ENCODE measurements at places on chromosomes 11 and 22.

GRCh38 chr11:1100417-1101245 lies 26.0 kb downstream of the MUC2 start:
- H3K4me1 ChIP-seq, result no peaks in the 10 kb centered on the region
- no peak overlapping the region for H3K27ac ChIP-seq
- no peak overlapping the region for H3K4me3 ChIP-seq
- DNase-seq, result no peak
- no peaks in the 10 kb centered on the region for H3K27me3 ChIP-seq
- H3K36me3 ChIP-seq, result no peaks in the 10 kb centered on the region

DNA sequence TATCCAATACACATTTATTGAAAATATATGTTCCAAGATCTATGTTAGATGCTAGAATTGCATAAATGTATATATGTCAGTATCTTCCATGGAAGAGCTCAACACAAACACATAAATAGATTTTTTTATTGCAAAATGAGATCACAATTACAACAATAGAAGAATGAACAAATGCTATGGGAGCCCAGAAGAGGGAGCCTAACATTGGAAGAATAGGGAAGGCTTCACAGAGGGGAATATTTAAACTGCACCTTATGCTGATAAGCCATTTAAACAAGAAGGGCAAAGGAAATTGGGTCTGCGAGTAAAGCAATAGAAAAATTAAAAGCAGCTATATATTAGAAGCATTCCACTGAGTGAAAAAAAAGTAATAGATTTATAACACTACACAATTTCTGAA lies 96.1 kb upstream of the LRRC55 start:
- no peak for DNase-seq
- no peak overlapping the region for H3K27ac ChIP-seq
- no peak overlapping the region for H3K4me3 ChIP-seq
- H3K36me3 ChIP-seq, result no peaks in the 10 kb centered on the region
- no peaks in the 10 kb centered on the region for H3K4me1 ChIP-seq

- DNase-seq, result no peak
- H3K4me1 ChIP-seq, result no peaks in the 10 kb centered on the region
- no peaks in the 10 kb centered on the region for H3K27me3 ChIP-seq
- no peaks in the 10 kb centered on the region for H3K36me3 ChIP-seq
Observed at GRCh38 chr11:122746050-122746478, 90.5 kb downstream of the UBASH3B start.

GRCh38 chr22:20032407-20032991 lies 11.6 kb downstream of the TANGO2 start:
- H3K27me3 ChIP-seq, result no peaks in the 10 kb centered on the region
- H3K4me3 ChIP-seq, result no peak overlapping the region
- H3K27ac ChIP-seq, result peak overlapping the region; percentile 51
- no peak for DNase-seq
- H3K4me1 ChIP-seq, result no peaks in the 10 kb centered on the region

DNA sequence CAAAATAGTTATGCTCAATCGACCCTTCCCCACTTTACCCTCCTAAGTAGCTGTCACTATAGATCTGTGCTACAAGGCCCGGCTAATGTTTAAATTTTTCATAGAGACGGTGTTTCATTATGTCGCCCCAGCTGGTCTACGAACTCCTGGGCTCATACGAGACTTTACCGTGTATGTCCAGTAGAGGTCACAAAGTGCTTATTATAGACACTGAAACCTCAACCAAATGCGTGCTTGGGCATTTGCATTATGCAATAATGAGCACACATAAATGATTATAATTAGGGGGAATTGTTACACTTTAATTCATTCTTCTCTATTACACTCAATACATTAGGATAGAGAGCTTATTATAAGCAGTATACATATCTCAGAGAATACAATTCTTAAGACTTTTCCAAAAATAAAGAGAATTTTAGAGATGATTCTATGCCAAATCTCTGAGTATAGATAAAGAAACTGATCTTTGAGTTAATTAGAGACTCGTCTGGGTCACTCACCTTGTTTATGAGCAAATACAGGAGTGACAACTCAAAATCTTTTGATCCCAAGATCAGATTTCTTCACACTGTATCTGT lies 12.5 kb upstream of the MRPL16 start:
- H3K36me3 ChIP-seq, result no peaks in the 10 kb centered on the region
- no peak overlapping the region for H3K27ac ChIP-seq
- no peaks in the 10 kb centered on the region for H3K4me1 ChIP-seq
- DNase-seq, result no peak
- no peak overlapping the region for H3K4me3 ChIP-seq

- H3K27ac ChIP-seq, result no peak overlapping the region
- no peaks in the 10 kb centered on the region for H3K27me3 ChIP-seq
- H3K4me3 ChIP-seq, result no peak overlapping the region
- no peaks in the 10 kb centered on the region for H3K36me3 ChIP-seq
Observed at GRCh38 chr11:31160504-31161422, 208.8 kb downstream of the DCDC1 start.

- H3K27ac ChIP-seq, result no peak overlapping the region
- no peak overlapping the region for H3K4me3 ChIP-seq
- peak; percentile 38 for DNase-seq
- H3K27me3 ChIP-seq, result no peaks in the 10 kb centered on the region
Observed at GRCh38 chr22:48398181-48398905, 1429.3 kb downstream of the BRD1 start.

- H3K27me3 ChIP-seq, result no peaks in the 10 kb centered on the region
- no peaks in the 10 kb centered on the region for H3K4me1 ChIP-seq
- no peaks in the 10 kb centered on the region for H3K36me3 ChIP-seq
- DNase-seq, result no peak
Observed at GRCh38 chr11:78949976-78950690, 375.5 kb upstream of the NARS2 start.

- H3K4me3 ChIP-seq, result no peak overlapping the region
- DNase-seq, result no peak
- no peaks in the 10 kb centered on the region for H3K4me1 ChIP-seq
Observed at GRCh38 chr11:66218036-66218435, 50.4 kb upstream of the RAB1B start.

GRCh38 chr11:103541186-103541795 lies 432.1 kb downstream of the DYNC2H1 start:
- no peaks in the 10 kb centered on the region for H3K36me3 ChIP-seq
- H3K4me1 ChIP-seq, result no peaks in the 10 kb centered on the region
- H3K27me3 ChIP-seq, result no peaks in the 10 kb centered on the region
- no peak overlapping the region for H3K27ac ChIP-seq
- H3K4me3 ChIP-seq, result no peak overlapping the region
- DNase-seq, result no peak

- DNase-seq, result no peak
- no peak overlapping the region for H3K4me3 ChIP-seq
- H3K27ac ChIP-seq, result no peak overlapping the region
- peaks cover 6% of the 10 kb centered on the region for H3K4me1 ChIP-seq
- H3K27me3 ChIP-seq, result no peaks in the 10 kb centered on the region
Observed at GRCh38 chr22:26463101-26463661, 20.4 kb downstream of the HPS4 start.

DNA sequence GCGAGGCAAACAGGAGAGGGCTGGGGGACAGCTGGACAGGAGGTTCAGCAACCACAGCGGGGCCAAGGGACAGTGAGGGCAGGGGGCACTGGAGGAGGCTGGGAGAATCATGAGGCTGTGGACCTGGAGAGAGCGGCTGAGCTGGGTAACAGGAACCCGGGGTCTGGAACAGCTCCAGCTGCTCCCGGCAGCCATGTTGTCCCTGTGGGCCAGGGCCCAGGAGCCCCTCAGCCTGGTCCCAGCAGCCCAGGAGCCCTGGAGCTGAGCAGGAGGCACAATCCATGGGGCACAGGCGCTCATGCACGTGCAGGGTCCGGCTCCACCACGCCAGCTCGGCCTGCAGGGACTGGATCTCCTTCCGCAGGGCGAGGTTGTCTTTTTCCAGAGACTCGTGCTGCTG lies 7.4 kb downstream of the BATF2 start:
- no peak overlapping the region for H3K27ac ChIP-seq
- peak overlapping the region; percentile 9 for H3K4me3 ChIP-seq
- H3K27me3 ChIP-seq, result no peaks in the 10 kb centered on the region

DNA sequence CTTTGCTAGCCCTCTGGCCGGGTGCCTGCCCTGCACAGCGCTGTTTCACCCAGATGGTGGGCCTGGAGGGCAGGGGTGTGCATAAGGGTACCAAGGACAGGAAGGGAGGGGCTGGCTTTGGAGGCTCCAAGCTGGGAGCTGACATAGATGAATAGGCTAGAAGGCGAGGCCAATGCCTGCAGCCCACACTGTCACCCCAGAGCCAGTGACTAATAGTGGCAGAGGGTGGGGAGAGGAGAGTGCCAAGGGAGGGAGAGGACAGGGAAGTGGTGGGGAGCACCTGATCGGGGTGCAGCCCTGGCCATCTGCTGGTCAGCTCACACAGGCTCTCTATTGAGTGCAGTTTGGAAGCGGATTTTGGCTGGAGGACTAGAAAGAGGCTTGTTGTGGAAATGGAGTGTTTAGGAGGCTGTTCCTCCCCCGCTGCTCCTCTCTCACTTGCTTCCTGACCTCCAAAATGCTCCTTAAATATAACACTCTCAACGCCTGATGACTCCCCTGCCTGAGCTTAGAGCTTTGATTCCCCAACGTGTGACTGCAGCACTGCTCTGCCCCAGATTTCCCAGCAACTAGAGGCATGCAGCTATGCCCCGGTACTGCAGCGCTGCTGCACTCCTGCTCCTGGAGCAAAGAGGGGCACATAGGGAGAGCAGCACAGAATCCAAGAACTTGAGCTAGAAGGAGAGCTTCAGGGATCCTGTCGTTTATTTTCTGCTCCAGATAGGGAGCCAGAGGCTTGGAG lies 89.2 kb downstream of the GRAMD1B start:
- DNase-seq, result no peak
- H3K36me3 ChIP-seq, result no peaks in the 10 kb centered on the region
- H3K27ac ChIP-seq, result no peak overlapping the region
- no peaks in the 10 kb centered on the region for H3K27me3 ChIP-seq

- H3K4me1 ChIP-seq, result no peaks in the 10 kb centered on the region
- no peak overlapping the region for H3K4me3 ChIP-seq
- H3K27ac ChIP-seq, result no peak overlapping the region
- no peaks in the 10 kb centered on the region for H3K27me3 ChIP-seq
- H3K36me3 ChIP-seq, result no peaks in the 10 kb centered on the region
Observed at GRCh38 chr11:81852896-81853295, 880.8 kb downstream of the FAM181B start.

GRCh38 chr22:17792854-17793434 lies 18.7 kb upstream of the BID start:
- H3K4me1 ChIP-seq, result no peaks in the 10 kb centered on the region
- DNase-seq, result no peak
- H3K27ac ChIP-seq, result no peak overlapping the region
- no peak overlapping the region for H3K4me3 ChIP-seq
- H3K36me3 ChIP-seq, result peaks cover 31% of the 10 kb centered on the region
- H3K27me3 ChIP-seq, result no peaks in the 10 kb centered on the region

- no peaks in the 10 kb centered on the region for H3K27me3 ChIP-seq
- DNase-seq, result peak; percentile 93
- peak overlapping the region; percentile 57 for H3K27ac ChIP-seq
- H3K4me3 ChIP-seq, result no peak overlapping the region
Observed at GRCh38 chr22:27810609-27811151, 9.1 kb upstream of the MN1 start.

- H3K27ac ChIP-seq, result no peak overlapping the region
- no peak for DNase-seq
- H3K36me3 ChIP-seq, result no peaks in the 10 kb centered on the region
- H3K4me1 ChIP-seq, result no peaks in the 10 kb centered on the region
- no peaks in the 10 kb centered on the region for H3K27me3 ChIP-seq
Observed at GRCh38 chr11:121564948-121565684, 112.3 kb upstream of the SORL1-AS1 start.

DNA sequence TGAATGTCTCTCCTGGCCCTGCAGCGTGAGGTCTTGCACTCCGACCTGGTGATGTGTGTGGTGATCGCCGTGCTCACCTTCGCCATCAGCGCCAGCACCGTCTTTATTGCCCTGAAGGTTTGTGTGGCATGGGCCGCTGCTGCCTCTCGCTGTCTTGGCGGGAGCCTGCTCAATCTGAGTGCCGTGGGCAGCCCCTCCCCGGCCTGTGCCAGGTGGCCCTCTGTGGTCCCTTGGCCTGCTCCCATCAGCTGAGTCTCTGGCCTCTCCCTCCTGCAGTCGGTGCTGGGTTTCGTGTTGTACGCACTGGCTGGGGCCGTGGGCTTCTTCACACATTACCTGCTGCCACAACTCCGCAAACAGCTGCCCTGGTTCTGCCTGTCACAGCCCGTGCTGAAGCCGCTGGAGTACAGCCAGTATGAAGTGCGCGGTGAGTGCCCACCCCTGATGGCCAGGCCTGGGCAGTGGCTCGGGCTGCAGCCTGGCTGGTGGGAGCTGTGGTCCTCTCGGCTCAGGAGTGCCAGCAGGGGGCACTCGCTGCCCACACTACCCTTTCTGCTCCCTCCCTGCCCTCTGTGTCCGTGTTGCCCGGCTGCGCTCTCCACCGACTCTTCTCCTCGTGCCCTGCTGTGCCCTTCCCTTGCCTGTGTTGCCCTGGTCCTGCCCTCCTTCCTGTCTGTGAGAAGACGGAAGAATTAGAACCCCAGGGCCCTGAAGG lies 10.2 kb downstream of the PCNX3 start:
- H3K4me1 ChIP-seq, result peaks cover 9% of the 10 kb centered on the region
- no peaks in the 10 kb centered on the region for H3K27me3 ChIP-seq
- H3K36me3 ChIP-seq, result peaks cover 79% of the 10 kb centered on the region
- H3K27ac ChIP-seq, result no peak overlapping the region
- DNase-seq, result no peak

GRCh38 chr11:27679136-27680015 lies 20.9 kb downstream of the BDNF start:
- H3K36me3 ChIP-seq, result no peaks in the 10 kb centered on the region

DNA sequence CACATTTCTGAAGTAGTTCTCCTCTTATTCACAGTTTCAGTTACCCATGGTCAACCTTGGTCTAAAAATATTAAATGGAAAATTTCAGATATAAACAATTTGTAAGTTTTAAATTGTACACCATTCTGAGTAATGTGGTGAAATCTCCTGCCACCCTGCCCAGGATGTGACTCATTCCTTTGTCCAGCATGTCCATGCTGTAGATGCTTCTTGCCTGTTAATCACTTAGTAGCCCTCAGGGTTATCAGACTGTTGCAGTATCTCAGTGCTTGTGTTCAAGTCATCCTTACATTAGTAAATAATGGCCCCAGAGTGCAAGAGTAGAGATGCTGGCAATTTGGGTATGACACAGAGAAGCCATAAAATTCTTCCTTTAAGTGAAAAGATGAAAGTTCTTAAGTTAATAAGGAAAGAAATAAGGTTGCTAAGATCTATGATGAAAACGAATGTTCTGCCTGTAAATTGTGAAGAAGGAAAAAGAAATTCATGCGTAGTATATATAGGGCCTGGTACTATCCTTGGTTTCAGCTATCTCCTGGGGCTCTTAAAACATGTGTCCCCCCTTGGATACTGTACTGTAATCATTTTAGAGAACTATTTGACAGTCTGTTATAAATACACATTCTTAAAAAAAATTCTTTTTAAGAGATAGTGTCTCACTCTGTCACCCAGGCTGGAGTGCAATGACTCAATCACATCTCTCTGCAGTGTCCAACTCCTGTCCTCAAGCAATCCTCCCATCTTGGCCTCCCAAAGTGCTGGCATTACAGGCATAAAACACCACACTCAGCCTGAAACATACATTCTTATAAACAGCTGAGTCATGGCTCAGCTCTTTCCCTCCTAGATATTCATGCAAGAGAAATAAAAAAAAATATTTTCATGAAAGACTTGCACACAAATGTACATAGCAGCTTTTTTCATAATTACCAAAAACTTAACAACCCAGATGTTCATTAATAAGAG lies 31.3 kb downstream of the MTNR1B start:
- DNase-seq, result no peak
- H3K36me3 ChIP-seq, result no peaks in the 10 kb centered on the region
- no peak overlapping the region for H3K4me3 ChIP-seq
- H3K27me3 ChIP-seq, result no peaks in the 10 kb centered on the region
- no peaks in the 10 kb centered on the region for H3K4me1 ChIP-seq
- H3K27ac ChIP-seq, result no peak overlapping the region

- H3K27ac ChIP-seq, result no peak overlapping the region
- no peak for DNase-seq
- peaks cover 12% of the 10 kb centered on the region for H3K4me1 ChIP-seq
- H3K27me3 ChIP-seq, result no peaks in the 10 kb centered on the region
Observed at GRCh38 chr11:76759092-76759491, 24.1 kb upstream of the TSKU start.
